NCI-H446 (cell line): ENCODE measurements at places on chromosomes 16 and 17.

DNA sequence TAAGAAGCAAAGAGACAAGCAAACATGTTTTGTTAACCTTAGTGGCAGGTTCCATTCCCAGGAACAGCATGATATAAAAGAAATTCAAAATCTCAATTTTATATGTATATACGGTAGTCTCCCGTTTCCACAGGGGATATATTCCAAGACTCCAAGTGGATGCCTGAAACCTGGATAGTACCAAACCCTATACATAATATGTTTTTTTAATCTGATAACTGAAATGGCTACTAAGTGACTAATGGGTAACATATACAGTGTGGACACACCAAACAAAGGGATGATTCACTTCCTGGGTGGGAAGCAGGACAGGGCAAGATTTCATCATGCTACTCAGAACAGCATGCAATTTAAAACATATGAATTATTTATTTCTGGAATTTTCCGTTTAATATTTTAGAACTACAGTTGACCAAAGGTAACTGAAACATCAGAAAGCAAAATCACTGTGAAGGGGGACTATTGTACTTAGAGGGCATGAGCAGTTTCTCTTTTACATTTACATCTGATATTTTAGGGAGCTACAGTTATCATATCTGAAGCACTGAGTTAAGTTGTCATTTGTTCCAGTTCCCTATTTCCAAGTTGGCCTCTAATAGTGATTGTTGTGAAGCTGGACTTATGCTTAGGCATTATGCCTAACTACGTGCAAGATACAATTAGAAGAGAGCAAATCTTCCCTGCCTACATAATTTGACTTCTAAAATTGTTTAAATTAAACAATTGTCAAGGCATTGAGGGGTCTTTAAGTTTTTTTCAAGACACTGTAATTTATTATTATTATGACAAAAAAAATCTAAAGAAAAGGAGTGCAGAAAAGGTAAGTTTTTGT lies 34.1 kb upstream of the ABCA6 start:
- no peak for DNase-seq

DNA sequence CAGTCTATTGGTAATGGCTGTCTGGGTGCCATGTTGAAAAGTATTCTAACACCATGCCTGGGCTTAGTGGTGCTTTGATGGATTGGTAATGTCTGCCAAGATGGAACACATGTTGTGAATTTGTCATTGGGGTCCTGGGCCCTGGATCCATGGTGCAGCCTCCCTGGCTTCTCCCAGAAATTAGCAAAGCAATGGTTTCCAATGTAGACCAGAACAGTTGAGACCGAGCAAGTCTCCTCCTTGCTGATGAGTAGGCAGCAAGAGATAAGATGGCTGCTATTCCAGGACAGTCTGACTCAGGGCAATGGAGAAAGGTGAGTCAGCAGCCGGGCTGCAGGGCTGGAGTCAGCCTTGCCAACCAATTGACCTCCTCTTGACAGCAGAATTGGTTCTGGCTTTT lies 30.8 kb downstream of the GPR139 start:
- no peak for DNase-seq

GRCh38 chr17:8662076-8662831 lies 31.7 kb upstream of the MYH10 start:
- no peak for DNase-seq

DNA sequence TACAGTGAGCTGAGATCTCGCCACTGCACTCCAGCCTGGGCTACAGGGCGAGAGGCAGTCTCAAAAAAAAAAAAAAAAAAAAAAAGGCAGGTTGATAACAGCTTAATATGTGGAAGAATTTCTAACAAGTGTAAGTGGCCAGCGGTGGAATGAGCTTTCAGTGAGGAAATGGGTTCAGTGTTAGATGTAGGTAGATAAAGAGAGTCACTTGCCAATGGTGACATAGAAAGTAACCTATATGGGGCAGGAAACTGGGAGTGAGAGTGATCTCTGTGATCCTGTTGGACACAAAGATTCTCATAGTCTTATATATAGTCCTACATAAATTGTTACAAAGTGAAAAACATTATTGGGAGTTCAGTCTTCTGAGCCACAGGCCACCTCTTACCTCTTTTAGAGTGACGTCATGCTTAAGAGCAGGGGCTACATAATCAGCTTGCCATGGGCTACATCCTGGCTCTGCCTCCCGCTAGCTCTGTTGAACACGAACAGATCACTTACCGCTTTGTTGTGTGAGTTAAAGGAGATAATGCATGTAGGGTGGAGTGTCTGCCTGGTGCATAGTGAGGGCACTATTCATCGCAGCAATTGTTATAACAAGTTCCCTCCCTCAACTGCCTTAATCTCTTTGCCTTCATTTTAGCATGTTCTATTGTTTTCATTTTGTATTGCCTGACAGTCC lies 110.2 kb upstream of the ELAC2 start:
- DNase-seq: no peak

GRCh38 chr17:70642059-70642458 lies 472.7 kb downstream of the KCNJ2 start:
- DNase-seq: no peak

GRCh38 chr17:56881685-56882295 lies 32.1 kb downstream of the TRIM25 start:
- no peak for DNase-seq

DNA sequence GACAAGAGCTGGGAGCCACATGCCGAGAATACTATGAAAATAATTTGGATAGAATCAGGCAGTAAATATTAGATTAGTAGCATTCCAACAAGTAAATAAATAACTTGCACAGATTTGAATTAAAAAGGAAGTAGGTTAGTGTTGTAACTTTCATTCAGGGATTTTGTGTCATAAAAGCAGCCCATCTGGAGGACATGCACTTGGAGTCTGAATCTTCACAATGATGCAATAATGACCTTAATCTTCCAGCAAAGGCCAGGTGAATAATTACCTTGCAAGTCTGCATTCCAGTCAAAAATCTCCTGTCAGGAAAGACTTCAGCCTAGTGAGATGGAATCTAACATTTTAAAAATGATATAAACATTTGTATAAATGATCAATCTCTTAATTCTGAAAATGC lies 518.1 kb downstream of the KCNJ2 start:
- no peak for DNase-seq

GRCh38 chr17:54860617-54861470 lies 39.8 kb upstream of the TOM1L1 start:
- DNase-seq: no peak

- no peak for DNase-seq
These were observed 45.8 kb upstream of the SLC38A10 start for GRCh38 chr17:81340607-81341515.

- DNase-seq: no peak
These were observed 20.6 kb upstream of the CDH15 start for GRCh38 chr16:89150981-89151380.
